ENCODE measurements at places on chromosomes 11 and 22.

DNA sequence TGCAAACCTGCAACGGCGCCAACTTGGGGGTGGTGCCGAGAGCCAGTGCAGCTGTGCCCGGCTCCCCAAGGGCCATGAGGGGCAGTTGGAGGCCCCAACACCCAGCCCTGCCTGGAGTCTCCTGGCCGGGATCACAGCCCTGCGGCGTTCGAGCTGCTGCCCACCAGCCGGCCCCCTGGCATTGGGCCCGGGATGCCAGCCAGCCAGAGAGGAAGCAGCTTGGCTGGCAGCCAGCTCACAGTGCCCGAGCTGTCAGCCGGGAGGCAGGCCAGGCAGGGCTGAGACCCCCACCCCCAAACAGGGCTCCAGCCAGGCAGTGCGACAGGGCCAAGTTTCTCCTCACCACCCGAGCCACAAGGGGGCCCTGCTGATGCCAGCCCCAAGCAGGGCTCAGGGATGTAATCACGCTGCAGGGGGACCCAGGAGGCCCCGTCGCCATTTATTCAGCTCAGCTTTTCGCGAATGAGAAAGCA, 26.0 kb upstream of the TCF20 start:
- peak; percentile 58 for DNase-seq

DNA sequence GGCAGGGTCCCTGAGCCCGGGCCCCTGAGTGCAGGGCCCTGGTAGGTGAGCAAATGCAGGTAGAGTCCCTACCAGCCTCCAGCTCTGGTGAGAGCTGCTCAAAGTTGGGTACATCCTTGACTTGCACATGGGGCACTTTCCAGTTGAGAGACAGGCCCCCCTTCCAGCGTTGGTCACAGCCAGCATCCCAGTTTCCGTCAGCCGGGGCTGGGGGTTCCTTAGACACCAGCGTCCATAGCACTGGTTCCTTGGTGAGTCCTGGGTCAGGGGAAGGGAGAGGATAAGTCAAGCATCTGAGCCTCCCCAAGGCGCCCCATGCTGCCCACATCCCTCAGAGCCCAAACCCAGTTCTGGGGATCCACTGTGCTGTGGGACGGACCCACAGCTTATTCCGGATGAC, 5.6 kb downstream of the PNPLA5 start:
- DNase-seq, result no peak

GRCh38 chr11:91396236-91397133, 828.1 kb upstream of the FAT3 start:
- DNase-seq, result no peak

GRCh38 chr11:120337355-120338106, 1.3 kb downstream of the ARHGEF12 start:
- DNase-seq, result no peak

GRCh38 chr22:36790648-36791047, 14.7 kb upstream of the IFT27 start:
- no peak for DNase-seq

DNA sequence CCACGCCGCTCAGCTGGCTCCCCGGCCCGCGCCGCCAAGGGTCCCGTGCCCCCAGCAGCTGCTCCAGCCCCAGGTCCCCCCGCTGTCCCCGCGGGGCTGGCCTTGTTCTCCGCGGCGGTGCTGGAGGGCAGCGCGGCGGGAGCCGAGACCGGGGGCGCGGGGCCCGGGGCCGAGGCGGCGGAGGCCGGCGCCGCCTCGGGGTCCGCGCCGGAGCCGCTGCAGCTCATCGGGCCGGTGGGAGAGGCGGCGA, 128 bp downstream of the TAF10 start:
- DNase-seq, result no peak

DNA sequence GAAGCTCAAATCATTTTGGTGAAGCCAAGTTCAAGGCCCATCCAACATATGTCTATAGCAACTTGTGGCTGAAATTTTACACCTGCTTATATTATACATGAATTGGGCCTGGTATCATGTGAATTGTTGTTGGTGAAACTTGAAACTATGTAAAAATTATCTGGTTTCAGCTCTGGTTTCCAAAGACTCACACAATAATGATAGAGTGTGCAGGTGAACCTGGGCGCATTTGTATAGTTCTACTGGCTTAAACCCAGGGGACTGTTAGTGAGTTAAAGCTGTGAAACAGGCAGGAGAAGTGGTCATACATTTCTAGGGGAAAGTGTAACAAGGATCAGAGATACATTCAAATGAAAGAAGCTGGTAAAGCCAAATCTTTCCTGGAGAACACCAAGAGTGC, 627.3 kb downstream of the METTL15 start:
- DNase-seq, result no peak

DNA sequence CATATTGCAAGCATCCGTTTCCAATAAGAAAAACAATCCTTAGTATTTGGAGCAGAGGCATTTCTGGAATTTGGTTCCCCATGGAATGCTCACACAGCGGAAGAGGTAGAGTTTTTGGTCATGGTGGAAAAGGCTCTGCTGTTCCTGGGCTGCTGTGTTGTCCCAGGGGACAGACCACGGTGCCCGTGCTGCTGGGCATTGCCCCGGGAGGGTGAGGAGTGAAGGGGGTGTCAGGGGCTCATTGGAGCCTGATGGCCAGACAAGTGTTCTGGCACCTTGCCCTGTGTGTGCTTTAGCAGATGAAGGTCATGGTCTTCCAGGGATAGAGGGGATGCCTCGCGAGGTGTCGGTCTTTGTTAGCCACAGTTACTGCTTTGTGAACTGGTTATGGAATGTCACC, 61.2 kb downstream of the MPPED1 start:
- no peak for DNase-seq

DNA sequence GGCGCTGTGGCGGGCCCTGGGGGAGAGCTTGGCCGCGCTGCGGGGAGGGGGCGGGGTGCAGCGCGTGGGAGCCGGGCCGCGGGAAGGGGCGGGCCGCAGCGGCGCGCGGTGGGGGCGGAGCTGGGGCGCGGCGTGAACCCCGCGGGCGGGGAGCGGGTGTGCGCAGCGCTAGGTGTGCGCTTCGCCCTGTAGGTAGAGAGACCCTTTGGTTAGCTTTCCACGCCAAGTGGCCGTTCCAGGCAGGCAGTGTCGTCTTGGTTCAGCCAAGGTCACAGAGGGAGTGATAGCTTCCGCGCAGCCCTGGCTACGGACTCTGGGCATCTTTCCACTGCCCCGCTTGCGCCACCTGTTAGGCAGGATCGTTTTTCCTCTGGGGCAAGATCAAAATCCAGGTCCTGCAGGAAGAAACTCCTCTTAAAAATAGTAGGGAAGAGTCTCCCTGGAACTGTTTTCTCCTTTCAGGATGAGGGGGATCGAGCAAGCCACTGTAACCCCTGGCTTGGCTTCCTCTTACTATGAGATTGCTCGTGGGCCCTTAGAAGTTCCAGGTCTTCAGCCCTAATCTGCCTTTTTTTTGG, 434 bp downstream of the BANF1 start:
- peak; percentile 69 for DNase-seq

- DNase-seq, result no peak
Measured at GRCh38 chr11:9525116-9525515, 48.4 kb upstream of the WEE1 start.

GRCh38 chr11:83153764-83154163, 3.2 kb upstream of the PCF11 start:
- no peak for DNase-seq

- DNase-seq, result no peak
Measured at GRCh38 chr11:128103278-128103873, 484.0 kb downstream of the ETS1 start.

DNA sequence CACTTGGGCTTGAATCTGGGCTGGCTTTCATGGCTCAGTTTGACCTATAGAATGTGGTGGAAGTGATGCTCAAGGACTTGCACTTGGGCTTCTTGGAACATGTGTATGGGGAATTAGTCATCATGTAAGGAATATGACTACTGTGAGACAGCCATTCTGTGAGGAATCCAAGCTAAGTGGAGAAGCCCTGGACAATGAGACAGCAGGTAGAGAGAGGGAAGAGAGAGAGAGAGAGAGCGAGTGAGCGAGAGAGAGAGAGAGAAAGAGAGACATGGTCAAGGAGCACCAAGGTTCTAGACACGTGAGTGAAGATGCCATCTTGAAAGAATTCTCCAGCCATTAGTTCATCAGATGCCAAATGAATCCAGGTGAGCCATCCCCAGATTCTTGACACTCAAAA, 261.6 kb upstream of the SORL1-AS1 start:
- DNase-seq, result no peak

- no peak for DNase-seq
Measured at GRCh38 chr22:48895336-48895735, 932.3 kb downstream of the BRD1 start.

- DNase-seq, result no peak
Measured at GRCh38 chr11:46122945-46123715, 1.9 kb upstream of the PHF21A start.

DNA sequence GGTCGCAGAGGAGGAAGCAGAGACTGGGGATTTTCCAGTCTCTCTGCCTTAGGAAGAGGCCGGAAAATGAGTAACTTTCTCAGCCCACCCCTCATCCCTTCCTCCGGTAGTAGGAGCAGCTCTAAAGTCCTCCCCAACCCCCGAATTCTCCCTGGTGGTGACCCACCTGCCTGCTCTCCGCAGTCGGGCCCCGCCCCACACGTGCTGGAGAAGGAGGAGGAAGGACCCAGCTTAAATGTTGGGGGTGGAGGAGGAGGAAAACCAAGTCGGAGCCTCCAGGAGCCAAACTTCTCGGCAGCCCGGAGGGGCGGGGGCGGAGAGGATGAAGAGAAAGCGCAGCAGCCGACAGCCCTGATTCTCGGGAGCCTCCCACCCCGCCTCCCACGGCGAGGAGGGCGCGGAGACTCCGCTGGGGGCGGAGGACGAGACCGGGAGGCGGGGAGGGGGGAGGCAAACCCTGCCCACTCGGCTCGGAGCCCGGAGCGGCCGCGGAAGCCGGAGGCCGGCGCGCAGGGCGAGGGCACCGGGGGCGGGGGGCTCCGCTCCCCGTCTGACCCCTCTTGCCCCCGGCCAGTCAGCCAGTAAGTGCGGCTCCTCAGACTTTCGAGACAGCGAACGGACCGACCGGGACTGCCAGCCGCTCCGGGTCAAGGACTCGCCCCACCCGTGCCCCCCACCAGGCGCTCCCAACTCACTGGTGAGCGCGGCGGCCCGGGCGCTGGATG, at the start of gene TPBGL:
Gene TPBGL (plus strand): TSS at position 464 of the 725 bp plus-strand sequence. CDS start 276 bp downstream, outside the sequence.
- peak; percentile 23 for DNase-seq

- no peak for DNase-seq
Measured at GRCh38 chr11:119249671-119250010, 43.5 kb downstream of the CBL start.
